ENCODE measurements at places on chromosomes 11 and 22.

DNA sequence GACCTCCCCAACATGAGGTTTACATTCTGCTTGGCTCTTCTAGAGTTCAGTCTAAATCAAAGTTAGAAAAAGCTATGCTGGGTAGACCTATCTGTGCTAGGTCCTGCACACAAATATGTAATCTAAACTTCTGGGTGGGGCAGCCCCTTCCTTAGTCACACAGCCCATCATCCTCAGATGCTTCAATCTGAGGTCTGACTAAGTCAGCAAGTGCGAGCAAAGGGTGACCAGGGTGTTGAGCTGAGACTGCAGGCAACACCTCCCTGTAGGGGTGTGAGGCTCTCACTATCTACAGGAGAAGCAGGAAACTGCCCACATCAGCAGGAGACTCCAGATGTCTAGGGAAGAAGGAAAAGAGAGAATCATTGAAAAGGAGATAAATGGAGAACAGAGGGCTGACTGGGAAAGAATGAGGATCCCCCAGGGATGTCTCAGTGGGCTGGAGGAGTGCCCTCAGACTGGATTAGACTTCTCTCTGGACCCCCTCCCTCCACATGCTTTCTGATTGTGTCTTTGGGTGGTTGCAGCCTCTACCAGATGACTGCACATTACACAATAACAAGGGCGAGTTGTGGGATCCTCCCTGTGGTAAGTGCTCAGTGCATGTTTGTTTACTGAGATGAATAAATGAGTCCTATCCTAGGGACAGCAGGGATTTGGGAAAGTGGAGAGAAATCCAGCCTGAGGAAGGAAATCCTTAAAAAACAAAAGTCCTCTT, 266.2 kb upstream of the PLET1 start:
- no peaks in the 10 kb centered on the region for H3K27me3 ChIP-seq
- H3K4me1 ChIP-seq = peaks cover 44% of the 10 kb centered on the region
- H3K36me3 ChIP-seq = no peaks in the 10 kb centered on the region
- DNase-seq = no peak

DNA sequence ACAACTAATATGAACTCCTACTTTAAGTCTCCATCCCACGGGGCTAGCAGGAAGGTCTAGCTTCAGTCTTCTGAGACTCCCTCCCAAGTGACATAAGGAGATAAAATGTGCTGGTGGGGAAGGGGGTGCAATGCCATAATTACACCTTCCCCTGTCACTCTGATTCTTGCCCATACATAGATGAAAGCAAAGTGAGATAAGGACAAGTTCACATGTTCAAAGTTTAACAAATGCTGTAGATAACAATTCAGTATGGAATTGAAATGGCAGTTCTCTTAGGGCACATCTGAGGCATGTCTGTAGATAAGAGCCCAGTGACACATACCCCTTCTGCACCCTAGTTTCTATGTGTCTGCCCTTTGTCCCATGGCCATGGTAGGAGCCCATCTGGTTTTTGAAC, 38.2 kb upstream of the PANX1 start:
- H3K36me3 ChIP-seq = no peaks in the 10 kb centered on the region
- DNase-seq = no peak
- H3K27me3 ChIP-seq = no peaks in the 10 kb centered on the region
- H3K4me3 ChIP-seq = no peak overlapping the region

- H3K4me1 ChIP-seq = peaks cover 80% of the 10 kb centered on the region
- peaks cover 51% of the 10 kb centered on the region for H3K36me3 ChIP-seq
- peak overlapping the region; percentile 96 for H3K27ac ChIP-seq
- peak overlapping the region; percentile 65 for H3K4me3 ChIP-seq
- DNase-seq = peak; percentile 68
Measured at GRCh38 chr22:21937821-21938070, 14.9 kb downstream of the PPM1F start.

GRCh38 chr11:105636496-105636895, 26.6 kb downstream of the GRIA4 start:
- H3K36me3 ChIP-seq = no peaks in the 10 kb centered on the region
- H3K4me3 ChIP-seq = no peak overlapping the region
- no peaks in the 10 kb centered on the region for H3K4me1 ChIP-seq
- no peak for DNase-seq
- no peak overlapping the region for H3K27ac ChIP-seq

DNA sequence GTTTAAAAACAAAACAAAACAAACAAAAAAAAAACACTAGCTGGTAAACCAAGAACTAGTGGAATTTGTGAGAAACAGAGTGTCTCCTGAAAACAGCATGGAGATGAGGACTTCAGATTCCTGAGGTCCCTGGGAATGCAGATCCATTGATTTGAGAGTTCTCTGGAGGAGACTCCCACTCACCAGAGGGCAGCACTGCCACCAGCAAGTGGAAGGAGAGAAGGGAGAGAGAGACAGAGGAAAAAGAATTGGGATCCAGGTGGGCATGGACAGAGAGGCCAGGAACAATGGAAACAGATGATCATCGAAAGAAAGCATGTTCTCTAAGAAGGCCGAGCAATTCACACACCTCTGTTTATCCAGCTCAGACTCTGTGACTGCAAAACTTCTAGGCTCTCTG, 31.8 kb downstream of the ETS1 start:
- H3K4me1 ChIP-seq = peaks cover 33% of the 10 kb centered on the region
- H3K27me3 ChIP-seq = no peaks in the 10 kb centered on the region
- no peaks in the 10 kb centered on the region for H3K36me3 ChIP-seq
- H3K4me3 ChIP-seq = no peak overlapping the region

- no peak overlapping the region for H3K4me3 ChIP-seq
- H3K27me3 ChIP-seq = no peaks in the 10 kb centered on the region
- peaks cover 2% of the 10 kb centered on the region for H3K4me1 ChIP-seq
Measured at GRCh38 chr11:128407962-128408361, 179.4 kb downstream of the ETS1 start.

- no peaks in the 10 kb centered on the region for H3K27me3 ChIP-seq
- H3K4me3 ChIP-seq = peak within 1 kb of the TSS; percentile 90
- H3K27ac ChIP-seq = peak within 1 kb of the TSS; percentile 93
- H3K36me3 ChIP-seq = no peaks in the 10 kb centered on the region
- DNase-seq = peak; percentile 86
- peaks cover 45% of the 10 kb centered on the region for H3K4me1 ChIP-seq
Measured at GRCh38 chr22:21567456-21568346, at the start of gene UBE2L3. UBE2L3 (plus strand) TSS chr22:21567714; CDS start chr22:21567745, 31 bp downstream.

DNA sequence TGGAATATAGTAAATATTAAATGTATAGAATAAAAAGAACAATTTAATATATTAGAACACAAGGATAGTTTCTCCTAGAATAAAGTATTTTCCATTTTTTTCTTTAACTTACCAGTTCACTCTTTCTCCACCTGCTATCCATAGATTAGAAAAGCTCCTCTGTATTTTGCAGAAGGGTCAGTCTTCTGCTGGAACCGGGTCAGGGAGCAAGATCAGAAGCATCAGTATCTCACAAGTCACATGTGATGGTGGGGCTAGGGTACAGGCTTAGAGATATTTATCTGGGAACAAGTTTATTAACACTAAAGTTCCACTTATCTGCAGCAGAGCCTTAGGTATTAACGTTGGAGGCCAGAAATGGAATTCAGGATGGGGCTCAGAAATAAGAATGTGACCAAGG, 17.3 kb upstream of the OR52A1 start:
- H3K4me1 ChIP-seq = no peaks in the 10 kb centered on the region
- H3K27ac ChIP-seq = no peak overlapping the region
- H3K4me3 ChIP-seq = no peak overlapping the region
- no peaks in the 10 kb centered on the region for H3K36me3 ChIP-seq

DNA sequence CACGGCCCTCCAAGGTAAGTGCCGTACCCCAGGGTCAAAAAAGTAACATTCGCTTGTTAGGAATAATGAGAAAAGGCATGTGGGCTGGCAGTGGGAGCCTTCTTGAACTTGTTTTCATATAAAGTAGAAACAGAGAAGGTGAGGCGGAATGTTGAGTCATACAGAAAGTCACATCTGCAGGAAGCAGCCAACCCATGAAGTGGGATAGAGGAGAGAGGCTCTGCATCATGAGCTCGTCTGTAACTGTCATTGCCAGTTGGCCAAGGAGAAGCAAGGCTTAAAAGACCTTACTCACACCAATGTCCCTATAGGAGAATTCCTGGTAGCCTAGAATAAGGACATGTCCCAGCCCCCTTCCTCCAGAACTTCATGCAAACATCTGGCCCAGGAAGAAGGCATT, 253.3 kb downstream of the BUD13 start:
- no peaks in the 10 kb centered on the region for H3K4me1 ChIP-seq
- DNase-seq = no peak
- no peaks in the 10 kb centered on the region for H3K27me3 ChIP-seq
- no peak overlapping the region for H3K4me3 ChIP-seq
- H3K27ac ChIP-seq = no peak overlapping the region

DNA sequence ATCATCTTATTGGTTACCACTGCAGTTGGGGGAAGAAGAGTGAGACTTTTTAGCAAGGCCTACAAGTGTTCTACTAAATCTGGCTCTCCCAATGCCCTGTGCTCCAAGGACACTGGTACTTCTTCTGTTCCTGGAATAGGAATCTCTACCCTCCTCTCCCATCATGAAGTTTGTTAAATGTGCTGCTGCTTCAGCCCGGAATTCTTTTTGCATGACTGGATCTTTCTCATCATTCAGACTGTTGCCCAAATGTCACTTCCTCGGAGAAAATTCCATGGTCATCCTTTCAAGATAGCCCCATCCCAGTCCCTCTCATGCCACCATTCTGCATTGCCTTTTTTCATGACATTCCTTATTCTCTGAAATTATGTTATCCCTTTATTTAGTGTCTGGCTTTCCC, 400.8 kb downstream of the SOX6 start:
- H3K27me3 ChIP-seq = no peaks in the 10 kb centered on the region
- H3K4me1 ChIP-seq = no peaks in the 10 kb centered on the region
- no peak overlapping the region for H3K4me3 ChIP-seq
- no peaks in the 10 kb centered on the region for H3K36me3 ChIP-seq
- no peak overlapping the region for H3K27ac ChIP-seq

DNA sequence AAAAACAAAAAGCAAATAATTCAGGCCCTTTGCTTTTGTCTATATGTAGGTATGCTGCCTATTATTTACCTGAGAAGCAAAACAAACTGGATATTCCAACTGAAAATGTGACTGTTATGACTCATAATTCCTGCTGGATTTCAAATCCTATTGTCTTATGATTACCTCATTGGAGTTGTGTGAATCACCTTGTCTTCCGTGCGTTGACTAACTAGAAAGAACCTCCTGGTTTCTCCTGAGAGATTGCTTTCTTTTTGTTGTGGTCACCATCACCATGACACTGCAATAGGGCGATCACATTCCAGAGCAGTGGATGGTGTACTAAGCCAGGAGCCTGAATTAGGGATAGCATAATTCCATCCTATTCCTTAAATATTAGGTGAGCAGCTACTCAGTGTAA, 23.0 kb upstream of the EXPH5 start:
- no peak for DNase-seq
- no peaks in the 10 kb centered on the region for H3K36me3 ChIP-seq
- H3K4me3 ChIP-seq = no peak overlapping the region
- H3K4me1 ChIP-seq = no peaks in the 10 kb centered on the region
- no peak overlapping the region for H3K27ac ChIP-seq

Measured in heart right ventricle (tissue), 16 donors.